Hematopoietic multipotent progenitor cell (in vitro differentiated cells): ENCODE measurements at places on chromosomes 7 and 10. TPM values are rescaled to one million over a fixed set of nuclear protein-coding genes. Genes with fewer than 3 reads are reported as not detected.

Gene GTF2IRD1
- 1.1 TPM for total RNA-seq

GRCh38 chr7:29105191-29105590 is 41.1 kb downstream of the CPVL start:
- DNase-seq = no peak

Gene FAM25C
- not detected for total RNA-seq

Gene NAT16
- not detected for total RNA-seq

Gene FAM221A
- 11.6 TPM for total RNA-seq

- no peak for DNase-seq
These were observed 284.3 kb downstream of the TCERG1L start for GRCh38 chr10:131027256-131027655.

Gene HOXA11
- total RNA-seq = not detected

Gene PPA1
- total RNA-seq = 57.4 TPM
